ENCODE measurements at places on chromosomes 2 and 18.

GRCh38 chr2:43165378-43166069 is 60.9 kb downstream of the ZFP36L2 start:
- DNase-seq: no peak

- DNase-seq: no peak
Observed at GRCh38 chr18:37689841-37690240, 124.2 kb upstream of the CELF4 start.

GRCh38 chr2:124258140-124258880 is 233.2 kb downstream of the CNTNAP5 start:
- no peak for DNase-seq

DNA sequence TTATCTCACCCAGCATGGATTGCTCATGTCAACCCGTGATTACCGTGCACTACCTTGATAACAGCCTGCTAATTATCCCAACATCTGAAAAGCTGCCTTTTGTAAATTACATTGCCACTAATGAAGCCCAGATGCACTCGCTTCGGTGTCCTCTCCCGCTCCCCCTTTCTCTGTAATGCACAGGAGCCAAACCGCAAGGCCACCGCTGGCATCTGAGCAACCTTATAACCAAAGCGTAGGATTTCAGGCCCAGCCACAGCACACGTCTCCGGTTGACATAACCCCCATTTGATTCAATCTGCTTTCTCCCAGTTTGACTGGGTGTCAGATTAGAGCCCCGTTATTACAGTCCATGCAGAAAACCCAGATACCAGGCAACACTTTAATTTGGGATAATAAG is 341.2 kb downstream of the ALK start:
- no peak for DNase-seq

DNA sequence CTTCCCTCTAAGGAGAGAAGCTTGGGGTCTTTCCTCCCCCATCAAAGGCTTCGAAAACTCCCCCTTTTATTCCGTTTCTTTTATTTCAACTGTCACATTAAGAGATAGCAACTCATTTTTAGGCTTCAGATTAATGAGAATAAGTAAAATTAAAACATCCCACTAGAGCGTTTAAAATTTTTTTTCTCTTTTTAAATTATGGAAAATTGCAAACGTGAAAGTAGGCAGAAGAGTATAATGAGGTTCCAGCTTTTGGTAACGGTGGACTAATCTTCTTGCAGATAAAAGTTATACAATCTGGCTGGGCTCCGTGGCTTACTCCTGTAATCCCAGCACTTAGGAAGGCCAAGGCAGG is 21.9 kb upstream of the RMP24 start:
- DNase-seq: no peak

DNA sequence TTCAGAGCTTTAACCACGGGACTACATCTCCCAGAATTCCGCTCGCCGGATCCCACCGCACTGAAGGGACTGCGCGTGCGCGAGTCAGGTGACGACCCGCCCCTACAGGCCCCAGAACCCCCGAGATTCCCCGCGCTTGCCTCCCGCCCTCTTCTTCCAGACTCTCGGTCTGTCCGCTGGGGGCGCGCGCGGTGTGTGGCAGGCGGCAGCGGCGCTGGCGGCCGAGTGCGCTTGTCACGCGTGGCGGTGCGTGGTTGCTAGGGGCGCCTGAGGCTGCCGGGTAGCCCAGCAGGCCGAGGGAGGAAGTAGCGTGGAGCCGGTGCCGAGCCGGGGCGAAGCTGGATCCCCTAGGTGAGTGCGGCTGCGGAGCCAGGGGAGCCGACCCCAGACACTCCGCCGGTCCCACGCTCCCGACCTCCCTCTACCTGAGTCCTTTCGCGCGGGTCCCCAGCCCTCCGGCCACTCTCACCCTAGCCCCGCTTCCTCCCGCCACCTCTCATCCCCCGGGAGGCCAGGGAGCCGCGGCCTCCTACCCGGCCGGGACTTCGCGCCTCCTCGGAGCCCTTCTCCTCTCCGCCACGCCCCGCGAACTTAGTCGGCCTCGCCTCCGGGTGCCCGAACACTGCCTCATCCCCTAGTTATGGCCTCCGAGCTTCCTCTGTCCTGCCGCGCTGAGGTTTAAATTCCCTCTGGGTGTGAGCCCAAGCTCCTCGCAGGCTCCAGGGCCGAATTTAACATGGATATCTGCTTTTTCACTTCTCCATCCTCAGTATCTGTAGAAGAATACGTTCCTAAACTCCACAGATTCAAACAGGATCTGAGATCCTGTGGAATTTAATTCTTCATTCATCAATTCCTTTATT is at the start of gene TTLL4:
Gene TTLL4 (plus strand): TSS at position 149 of the 863 bp plus-strand sequence. CDS start 26,842 bp downstream, outside the sequence.
- peak; percentile 95 for DNase-seq

DNA sequence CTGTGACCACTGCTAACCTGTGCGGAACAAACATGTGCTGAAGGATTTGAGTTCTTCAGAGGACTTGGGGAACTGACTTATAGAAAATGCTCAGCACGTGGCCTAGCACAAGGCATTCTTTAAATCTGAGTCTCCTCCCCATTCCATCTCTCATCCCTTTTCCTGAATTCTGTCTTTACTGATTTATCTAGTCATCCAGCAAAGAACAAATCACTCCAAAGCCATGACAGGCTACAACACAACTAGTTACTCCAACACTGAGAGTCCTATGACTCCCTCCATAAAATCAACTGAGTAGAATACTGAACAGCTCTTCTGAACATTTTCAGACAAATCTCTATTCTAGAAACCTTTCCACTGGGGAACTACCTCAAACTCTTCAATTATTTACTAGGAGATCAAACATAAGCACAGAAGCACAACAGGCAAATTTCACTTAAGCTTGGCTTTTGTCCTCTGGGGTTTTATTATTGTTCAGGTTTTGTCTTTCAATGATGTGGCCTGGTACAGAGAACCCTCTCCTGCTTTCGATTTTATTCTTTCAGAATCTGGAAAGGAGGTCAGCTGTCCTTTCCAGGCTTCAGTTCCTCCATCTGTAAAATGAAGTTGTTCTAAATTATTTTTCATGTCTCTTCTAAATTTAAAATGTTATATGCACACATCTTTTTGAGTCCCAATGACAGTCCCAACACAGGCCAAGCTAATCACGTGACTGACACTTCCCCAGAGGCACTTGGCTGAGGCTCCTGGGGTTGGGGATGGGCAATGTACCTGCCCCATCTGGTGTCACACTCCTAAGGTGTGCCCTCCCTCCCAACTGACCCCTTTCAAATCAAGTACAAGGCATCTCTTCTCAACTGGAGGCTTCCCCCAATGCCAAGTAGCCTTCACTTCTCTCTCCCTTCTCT is 31.8 kb downstream of the RNU4ATAC start:
- no peak for DNase-seq

GRCh38 chr18:28080876-28081300 is 96.0 kb downstream of the CDH2 start:
- DNase-seq: no peak

- DNase-seq: no peak
Observed at GRCh38 chr2:151943461-151943860, 115.2 kb upstream of the ARL5A start.
